Activated CD8-positive, alpha-beta T cell treated with anti-CD3 and anti-CD28 coated beads, Interleukin-2, amount 10 ng/mL, durations not matched to agents 7 days and 5 days (primary cell): ENCODE measurements at places on chromosomes 5 and 9.

GRCh38 chr9:112137066-112137465 is 38.0 kb downstream of the SUSD1 start:
- peaks cover 37% of the 10 kb centered on the region for H3K36me3 ChIP-seq
- peaks cover 6% of the 10 kb centered on the region for H3K4me1 ChIP-seq
- no peaks in the 10 kb centered on the region for H3K27me3 ChIP-seq
- no peak overlapping the region for H3K4me3 ChIP-seq
- DNase-seq = no peak
- H3K27ac ChIP-seq = no peak overlapping the region

DNA sequence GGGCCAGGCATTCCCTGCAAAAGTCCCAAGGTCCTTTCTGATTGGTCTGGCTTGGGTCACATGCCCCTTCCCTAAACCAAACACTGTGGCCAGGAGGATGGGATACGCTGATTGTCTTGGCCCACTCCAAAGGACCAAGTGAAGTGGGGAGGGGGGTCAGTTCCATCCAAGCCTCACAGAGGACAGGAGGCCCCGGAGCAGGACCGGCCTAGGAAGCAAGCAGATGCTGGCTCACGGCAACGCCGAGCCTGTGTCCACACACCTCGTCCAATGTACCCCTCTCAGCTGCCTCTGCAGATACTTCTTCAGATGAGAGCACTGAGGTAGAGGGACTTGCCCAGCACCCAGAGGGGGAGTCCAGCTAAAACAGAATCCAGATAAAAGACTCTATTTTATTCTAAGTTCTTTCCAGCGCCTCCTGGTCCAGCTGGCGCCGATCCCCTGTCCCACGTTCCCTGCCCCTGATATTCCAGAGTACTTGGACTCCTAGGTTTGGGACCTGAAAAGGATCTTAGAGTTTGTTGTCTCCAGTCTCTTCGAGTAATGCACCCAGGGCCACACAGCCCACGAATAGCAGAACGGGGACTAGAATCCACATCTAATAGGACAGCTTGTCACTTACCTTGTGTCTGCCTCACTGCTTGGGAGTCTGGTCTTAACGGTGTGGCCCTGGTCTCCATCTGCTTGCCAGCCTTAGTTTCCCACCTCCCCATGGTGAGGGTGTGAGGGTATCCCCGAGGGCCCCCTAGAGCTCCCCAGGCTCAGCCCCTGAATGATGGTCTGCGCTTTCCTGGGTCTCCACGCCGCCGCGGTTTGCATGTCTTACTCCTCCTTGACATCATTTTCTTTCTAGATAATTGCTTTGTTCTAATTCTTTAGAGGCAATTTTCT is 72.4 kb upstream of the UNC5A start:
- peaks cover 39% of the 10 kb centered on the region for H3K27me3 ChIP-seq
- no peak for DNase-seq
- no peak overlapping the region for H3K27ac ChIP-seq
- no peaks in the 10 kb centered on the region for H3K4me1 ChIP-seq
- no peaks in the 10 kb centered on the region for H3K36me3 ChIP-seq

DNA sequence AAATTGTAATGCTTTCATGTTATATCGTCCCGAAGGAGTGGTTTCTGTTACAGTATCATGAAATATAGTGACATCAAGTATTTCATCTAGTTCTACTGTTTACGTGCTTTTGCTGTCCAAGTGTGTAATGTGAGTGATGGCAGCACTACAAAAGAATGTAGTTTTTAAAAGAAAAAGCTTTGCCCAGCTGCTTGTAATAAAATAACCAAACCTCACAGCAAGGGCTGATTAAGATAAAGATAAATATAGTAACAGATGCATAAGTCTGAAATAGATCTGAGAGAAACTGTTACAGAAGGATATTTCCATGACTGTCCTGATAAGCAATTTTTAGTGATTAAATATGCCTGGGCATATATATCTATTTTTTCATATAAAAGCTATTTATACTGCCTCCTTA is 106.4 kb downstream of the AUH start:
- no peak overlapping the region for H3K27ac ChIP-seq
- peaks cover 6% of the 10 kb centered on the region for H3K36me3 ChIP-seq
- no peak for DNase-seq
- no peaks in the 10 kb centered on the region for H3K27me3 ChIP-seq
- H3K4me3 ChIP-seq = no peak overlapping the region

DNA sequence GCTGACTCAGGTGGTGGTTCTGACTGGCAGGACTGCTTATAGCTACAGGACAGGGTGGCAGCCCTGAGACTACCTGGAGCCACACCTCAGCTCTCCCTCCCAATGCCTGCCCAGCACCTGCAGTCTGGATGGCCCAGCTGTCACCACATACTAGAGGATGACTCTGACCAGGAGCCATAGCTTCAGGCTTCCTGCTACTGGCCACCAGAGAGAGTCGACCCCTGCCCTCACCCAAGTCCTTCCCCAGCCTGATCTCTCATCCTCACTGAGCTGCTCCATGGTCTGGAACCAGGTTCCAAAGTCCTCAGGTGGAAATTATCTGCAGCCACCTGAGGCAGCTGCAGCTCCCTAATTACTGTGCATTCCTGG is 25.6 kb upstream of the TDRD7 start:
- no peak for DNase-seq
- H3K27me3 ChIP-seq = peaks cover 19% of the 10 kb centered on the region
- no peak overlapping the region for H3K4me3 ChIP-seq
- H3K36me3 ChIP-seq = no peaks in the 10 kb centered on the region
- peaks cover 21% of the 10 kb centered on the region for H3K4me1 ChIP-seq
